ENCODE measurements at places on chromosomes 1 and 21. TPM values are rescaled to one million over a fixed set of nuclear protein-coding genes. Genes with fewer than 3 reads are reported as not detected.

Gene LEMD1
- not detected for total RNA-seq

DNA sequence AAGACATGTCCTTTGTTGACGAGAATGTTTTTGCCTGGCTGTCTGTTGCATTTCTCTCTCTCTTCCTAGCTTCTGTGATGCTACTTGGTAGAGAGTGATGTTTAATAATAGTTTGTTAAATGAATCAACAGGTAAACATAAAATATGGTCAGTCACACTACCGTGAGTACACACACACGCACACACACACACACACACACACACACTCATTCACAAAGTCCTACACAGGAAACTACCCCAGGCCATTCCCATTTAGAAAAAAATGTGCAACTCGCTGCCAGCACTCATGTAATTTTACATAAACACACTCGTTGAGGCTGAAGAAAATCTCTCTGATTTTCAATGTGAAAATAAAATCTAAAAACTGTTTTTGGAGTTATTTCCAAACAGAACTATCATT, 38.7 kb downstream of the RUNX1 start:
- H3K27me3 ChIP-seq: no peaks in the 10 kb centered on the region
- H3K36me3 ChIP-seq: peaks cover 2% of the 10 kb centered on the region
- no peak overlapping the region for H3K4me3 ChIP-seq
- no peak for DNase-seq

GRCh38 chr1:117981455-117982192, 52.1 kb downstream of the WDR3 start:
- H3K27ac ChIP-seq: no peak overlapping the region
- DNase-seq: no peak
- no peaks in the 10 kb centered on the region for H3K27me3 ChIP-seq
- H3K4me1 ChIP-seq: no peaks in the 10 kb centered on the region
- H3K36me3 ChIP-seq: no peaks in the 10 kb centered on the region

- no peak overlapping the region for H3K4me3 ChIP-seq
- no peaks in the 10 kb centered on the region for H3K36me3 ChIP-seq
- DNase-seq: no peak
Observed at GRCh38 chr1:201585901-201586300, 47.0 kb downstream of the NAV1 start.
